ENCODE measurements at places on chromosomes 7 and 10.

DNA sequence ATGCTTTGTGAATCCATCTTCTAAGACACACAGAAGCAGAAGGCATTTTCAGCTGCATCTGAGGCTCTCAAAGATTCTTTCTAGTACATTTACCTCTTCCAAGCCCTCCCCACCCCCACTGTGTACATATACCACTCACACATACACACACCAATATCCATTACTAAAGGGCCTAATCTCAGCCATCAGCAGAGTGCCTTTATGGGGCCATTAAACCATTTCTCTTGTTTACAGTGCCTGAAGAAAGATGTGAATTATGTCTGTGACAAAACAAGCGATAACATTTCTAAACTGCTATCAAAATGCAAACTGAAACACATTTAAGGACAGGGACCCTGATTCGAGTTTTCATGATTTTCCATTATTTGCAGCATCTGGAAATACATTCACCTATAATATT lies 40.0 kb downstream of the ETV1 start:
- no peak for DNase-seq

DNA sequence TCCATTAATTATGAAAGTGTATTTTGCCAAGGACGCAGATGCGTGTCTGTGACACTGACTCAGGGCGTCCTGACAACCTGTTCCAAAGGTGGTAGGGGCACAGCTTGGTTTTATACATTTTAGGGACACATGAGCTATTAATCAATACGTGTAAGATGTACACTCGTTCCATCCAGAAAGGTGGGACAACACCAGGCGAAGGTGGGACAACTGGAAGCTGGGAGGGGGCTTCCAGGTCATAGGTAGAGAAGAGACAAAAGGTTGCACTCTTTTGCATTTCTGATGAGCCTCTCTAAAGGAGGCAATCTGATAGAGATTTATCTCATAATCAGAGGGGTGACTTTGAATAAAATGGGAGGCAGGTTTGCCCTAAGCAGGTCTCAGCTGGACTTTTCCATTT lies 82.7 kb upstream of the ZNF746 start:
- no peak for DNase-seq

DNA sequence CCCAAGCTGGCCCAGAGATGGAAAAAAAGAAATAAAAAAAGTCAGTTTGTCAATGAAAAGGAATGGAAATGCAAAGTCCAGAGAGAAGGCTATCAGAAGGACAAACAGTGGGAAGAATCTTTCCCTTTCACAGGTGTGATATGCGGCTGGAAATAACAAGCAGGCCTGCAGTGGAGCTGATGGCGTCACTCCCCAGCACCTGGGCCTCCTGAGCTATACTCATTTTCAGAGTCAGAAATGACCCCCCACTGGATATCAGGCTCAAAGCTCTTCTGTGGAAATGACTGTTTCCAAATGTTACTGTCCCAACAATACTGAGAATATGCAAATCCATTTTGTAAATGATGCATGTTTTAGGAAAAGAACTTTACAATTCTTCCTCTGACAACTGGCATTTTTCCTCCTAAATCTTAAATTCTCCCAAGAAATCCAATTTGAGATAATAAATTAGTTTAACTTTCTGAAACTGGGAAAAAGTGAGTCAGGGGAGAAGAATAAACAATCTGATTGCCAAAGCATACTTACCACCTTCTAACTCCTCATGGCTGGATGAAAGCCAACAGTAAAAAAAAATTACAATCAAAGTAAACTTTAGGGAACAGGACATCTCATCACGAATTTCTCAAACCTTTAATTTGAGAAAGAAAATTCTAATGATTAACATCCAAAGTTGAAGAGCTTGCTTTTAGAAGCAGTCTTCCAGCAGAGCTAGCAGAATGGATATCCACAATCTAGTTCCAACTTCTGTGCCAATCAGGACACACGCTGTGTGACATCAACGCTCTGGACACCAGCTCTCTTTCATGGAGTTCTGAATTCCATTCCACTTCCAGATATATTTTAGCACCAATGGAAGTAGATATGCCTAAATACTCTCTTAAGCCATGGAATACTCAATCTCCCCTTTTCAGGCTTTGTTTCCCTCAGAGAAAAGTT lies 5.3 kb upstream of the CUZD1 start:
- DNase-seq, result no peak

DNA sequence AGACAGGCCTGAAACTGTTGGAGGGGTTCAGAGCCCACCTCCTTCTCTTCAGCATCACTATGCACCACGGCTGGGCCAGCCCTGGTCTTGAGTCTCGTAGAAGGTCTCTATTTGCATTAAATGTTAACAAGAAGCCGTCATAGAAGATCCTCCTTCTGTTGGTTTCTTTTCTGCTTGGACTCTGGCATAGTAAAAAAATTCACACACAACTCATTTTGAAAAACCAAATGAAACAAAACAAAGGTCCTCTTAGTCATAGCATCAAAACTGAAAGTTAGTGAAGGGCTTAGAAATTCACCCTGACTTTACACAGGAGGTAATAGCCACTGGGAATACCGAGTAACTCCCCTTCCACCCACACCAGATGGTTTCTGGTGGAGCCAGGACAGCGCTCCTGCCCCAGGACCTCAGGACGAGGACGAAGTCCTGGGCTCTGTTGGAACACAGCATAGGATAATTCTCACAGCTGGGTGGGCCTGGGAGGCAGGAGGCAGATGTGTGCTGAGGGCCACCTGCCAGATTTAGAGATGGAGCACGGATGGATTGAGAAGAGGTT lies 248.4 kb upstream of the KLF6 start:
- DNase-seq, result no peak

DNA sequence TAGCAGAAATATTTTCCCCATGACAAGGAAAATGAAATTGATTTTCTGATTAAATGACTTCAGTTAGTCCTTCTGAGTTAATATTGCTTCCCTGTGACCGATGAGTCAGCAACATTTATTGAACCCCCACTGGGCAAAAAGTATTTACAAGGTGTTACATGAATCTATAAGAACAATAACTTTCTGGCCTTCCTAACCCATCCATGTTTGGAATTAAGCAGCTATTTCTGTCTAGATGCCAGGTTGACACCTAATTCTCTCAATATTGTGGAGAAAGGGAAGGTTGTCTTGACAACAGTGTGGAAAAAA lies 112.9 kb upstream of the JAZF1 start:
- no peak for DNase-seq

DNA sequence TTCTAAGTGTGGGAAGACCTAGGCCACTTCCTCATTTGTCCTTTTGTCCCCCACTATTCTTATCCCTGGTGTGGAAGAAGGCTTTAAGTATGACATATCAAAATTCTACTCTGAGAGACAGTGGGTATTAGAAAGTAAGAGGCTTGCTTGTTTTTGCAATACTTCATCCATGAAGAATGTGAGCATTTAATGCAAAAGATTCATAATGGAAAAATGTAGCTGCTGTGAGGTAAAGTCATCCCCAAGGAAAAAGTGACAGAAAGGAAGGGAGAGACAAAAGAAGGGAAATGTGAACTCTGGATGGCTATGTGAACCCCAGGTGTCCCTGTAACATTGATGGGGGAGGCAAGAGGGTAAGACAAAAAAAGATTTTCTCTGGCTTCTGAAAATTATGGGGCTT lies 607.5 kb downstream of the SORCS1 start:
- DNase-seq, result no peak

DNA sequence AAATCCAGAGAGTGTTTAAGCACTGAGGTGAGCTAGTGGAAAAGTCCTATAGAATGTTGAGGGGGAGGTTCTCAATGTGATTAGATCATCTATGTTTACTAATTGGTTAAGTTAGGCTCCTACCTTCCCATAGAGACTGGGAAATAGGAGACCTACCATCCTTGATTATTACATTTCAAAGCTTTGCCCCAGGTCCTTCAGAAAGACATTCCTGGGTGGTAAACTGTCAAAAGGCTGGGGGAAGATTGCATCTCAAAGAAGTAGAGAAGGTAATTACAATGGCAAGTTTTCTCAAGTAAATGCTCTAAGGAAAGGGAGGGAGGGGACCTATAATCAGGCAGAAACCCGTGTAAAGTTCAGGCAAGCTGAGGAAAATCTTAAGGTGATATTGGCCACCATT lies 247.8 kb upstream of the SMIM30 start:
- DNase-seq, result no peak

DNA sequence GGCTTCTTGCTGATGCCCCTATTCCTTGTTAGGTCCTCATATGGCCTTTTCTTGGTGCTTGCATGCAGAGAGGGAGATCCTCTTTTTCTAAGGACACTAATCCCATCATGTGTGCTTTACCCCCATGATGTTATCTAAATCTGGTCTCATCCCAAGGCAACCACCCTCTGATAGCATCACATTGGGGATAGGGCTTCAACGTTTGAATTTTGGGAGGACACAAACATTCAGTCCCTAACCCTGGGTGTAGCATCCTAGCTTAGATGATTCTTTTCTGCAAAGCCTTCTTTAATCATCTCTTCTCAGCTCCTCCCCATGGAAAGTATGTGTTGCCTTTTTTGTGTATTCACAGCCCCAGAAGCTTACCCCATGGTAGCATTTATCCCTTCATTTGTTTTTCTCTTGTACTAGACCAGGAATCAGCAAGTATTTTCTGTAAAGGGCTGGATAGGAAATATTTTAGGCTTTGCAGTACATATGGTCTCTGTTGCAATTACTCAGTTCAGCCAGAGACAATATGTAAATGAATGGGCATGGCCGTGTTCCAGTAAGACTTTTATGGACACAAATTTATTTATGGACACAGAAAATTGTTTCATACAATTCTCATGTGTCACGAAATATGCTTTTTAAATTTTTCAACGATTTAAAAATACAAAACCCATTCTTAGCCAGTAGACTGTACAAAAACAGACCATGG lies 101.5 kb upstream of the CSTF2T start:
- DNase-seq, result no peak

- peak; percentile 91 for DNase-seq
These were observed 31.8 kb downstream of the GSTO2 start for GRCh38 chr10:104300736-104301292.

- no peak for DNase-seq
These were observed 72.9 kb upstream of the LOXL4 start for GRCh38 chr10:98340940-98341310.

GRCh38 chr7:17185690-17186070 lies 112.8 kb upstream of the AHR start:
- no peak for DNase-seq

DNA sequence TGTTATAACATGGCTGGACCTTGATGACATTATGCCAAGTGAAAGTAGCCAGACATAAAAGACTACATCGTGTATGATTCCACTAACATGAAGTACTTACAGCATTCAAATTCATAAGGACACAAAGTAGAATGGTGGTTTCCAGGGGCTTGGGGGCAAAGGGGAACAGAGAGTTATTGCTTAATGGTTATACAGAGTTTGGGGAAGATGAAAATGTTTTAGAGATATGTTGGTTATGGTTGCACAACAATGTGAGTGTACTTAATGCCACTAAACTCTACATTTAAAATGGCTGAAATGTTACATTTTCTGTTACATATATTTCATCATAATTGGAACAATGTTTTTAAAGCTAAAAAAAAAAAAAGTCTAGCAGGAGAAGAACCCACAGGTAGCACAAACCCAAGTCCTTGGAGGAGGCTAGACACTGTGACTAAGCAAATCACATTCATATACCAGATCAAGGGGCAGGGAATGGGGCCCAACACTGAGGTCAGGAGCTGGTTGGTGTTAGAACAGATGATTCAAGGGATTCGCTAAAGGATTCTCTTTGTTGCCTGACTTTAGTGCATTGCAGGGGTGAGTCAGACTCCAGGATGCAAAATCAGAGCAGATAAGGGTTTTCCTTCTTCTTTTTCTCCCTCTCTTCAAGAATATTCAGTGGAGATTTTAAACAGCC lies 25.1 kb upstream of the AOAH start:
- no peak for DNase-seq

Data from aorta (tissue), 5 donors.